ENCODE measurements at places on chromosomes 4 and X.

GRCh38 chr4:53813998-53814397 lies 222.7 kb upstream of the LNX1 start:
- no peak for DNase-seq

DNA sequence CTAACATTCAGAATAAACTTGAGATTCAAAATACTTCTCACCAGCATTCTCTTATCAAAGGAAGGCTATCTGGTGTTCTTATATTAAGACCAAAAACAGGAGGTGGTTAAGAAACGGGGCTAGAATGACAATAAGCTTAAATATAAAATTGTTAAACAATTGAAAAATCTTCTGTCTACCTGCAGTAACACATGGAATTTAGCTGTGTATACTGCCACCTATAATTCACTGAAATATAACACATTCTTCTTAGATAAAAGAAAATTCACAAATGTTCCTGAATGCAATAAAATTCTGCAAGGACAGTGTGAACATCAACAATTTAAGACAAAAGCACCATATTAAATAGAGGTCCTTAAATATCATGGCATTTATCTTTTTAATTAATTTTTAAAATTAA lies 11.5 kb upstream of the PCDH10 start:
- no peak for DNase-seq

- no peak for DNase-seq
These were observed 439.4 kb upstream of the CPEB2 start for GRCh38 chr4:14562901-14563300.

GRCh38 chrX:46573892-46574773 lies 568 bp downstream of the CHST7 start:
- no peak for DNase-seq

DNA sequence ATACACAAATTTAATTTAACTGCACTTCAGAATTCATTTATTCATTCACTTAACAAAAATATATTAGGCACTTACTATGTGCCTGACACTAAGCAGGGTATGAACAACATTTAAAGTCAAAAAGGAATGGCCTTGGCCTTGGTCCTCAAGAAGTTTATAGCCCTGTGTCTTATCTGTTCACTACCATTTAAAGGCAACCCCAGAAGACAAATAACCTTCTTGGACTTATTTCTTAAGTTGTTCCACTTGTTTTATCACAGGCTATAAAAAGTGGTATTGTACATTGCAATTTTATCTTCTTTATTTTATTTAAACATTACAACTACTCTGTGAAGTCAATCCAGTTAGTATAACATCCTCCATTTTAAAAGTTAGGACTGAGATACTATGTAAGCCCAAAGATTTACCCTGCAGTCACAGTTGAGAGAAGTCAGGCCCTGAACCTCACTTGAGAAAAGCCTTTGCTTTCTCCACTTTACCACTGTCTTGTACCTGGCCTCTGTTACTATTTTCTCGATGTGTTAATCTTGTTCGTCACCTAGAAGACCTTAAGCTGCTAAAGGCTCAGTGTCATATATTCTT lies 305.6 kb upstream of the DIPK2B start:
- no peak for DNase-seq

Data from inflammatory macrophage treated with lipopolysaccharide for 1 hour (primary cell).